ENCODE measurements at places on chromosomes 4 and X.

DNA sequence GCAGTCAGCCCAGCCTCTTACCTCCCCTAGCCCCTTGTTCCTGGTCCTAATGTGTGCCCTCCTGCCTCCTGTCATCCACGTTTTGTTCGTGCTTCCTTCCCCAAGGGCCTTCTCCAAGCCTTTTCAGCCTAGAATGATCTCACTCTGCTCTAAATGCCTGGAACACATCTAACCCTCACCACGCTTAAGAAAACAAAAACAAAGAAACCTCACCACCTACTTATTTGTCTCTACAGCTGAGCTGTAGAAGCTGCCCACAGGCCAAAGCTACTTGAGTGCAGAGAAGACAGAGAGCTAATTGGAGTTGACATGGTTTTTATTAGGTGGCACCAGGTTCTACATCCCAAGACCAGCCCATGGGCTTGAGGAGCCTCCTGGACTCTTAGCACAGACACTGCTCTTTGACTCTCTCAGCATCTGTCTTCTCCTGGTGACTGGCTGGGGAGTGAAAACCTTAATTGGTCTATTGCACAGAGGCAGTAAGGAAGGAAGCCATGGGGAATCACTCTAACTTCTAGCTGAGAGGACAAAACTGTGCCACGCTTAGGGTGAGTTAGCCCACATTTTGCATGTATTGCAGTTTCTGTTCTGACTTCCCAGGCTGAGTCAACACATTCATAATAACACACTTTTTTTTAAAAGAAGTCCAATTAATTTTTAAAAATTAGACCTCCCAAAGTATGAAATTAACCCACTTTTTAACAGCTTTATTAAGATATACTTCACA lies 52.3 kb upstream of the PDK3 start:
- no peak for DNase-seq

DNA sequence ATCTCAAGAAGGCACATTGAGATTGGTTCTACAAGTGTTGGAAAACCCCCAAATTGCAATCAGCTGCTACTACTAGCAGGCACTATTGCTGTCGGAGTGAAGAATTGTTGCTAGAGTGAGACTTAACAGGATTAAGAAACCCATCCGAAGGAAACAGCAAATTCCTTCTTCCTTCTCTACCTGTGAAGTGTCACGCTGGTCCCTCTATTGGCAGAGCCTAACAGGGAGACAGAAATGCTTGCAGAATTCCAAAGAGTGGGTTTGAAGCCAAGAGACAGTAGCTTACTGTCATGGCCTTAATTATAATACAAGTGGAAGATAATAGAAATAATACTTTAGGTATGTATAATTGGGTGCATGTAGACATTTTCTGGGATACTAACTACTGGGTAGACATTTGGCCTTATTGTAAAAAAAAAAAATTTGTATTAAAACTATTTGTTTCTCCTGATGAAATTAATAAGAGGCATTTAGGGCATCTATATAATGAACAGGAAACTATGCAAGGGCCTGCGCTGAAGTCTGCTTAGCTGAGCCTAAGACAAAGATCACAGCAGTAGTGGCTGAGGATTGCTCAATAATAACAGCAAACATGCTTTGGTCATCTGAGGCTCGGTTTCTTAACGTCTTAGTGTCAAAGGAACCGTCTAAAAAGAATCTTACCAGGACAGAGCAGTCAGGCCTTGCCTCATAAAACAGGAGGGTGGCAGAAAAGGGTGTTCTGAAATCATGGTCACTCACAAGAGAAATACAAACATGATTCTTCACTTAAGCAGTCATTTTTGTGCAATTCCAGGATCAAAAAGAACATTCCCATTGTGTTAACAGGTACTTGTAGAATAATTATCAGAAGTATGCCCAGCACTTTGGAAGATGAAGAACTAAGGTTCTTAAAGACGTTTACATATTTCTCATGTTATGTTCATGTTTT lies 40.8 kb downstream of the FAM241A start:
- DNase-seq, result no peak

DNA sequence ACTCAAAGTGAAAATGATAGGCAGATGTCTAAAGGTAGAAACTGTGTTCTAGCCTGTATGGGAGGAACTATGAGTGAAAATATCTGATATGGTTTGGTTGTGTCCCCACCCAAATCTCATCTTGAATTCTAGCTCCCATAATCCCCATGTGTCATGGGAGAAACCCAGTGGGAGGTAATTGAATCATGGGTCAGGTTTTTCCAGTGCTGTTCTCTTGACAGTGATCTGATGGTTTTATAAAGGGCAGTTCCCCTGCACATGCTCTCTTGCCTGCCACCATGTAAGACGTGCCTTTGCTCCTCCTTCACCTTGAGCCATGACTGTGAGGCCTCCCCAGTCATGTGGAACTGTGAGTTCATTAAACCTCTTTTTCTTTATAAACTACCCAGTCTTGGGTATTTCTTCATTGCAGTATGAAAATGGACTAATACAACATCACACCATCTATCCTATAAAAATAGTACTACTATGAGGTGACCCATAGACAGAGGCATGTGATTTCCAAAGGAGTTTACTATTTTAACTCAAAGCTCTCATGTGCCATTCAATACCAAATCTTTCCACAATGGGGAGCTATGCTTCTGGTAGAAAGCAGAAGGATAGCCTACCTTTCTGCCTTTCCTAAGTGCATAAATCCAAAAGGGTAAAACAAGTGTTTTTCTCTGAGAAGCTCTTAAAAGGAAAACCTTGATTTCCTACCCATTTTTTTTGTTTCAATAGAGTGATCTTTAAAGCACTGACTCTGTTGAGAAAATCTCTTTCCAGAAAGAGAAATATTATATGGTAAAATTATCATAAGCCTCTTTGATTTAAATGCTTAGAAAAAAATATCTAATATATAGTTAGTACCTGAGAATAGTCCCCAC lies 38.8 kb downstream of the SEC31A start:
- DNase-seq, result no peak

DNA sequence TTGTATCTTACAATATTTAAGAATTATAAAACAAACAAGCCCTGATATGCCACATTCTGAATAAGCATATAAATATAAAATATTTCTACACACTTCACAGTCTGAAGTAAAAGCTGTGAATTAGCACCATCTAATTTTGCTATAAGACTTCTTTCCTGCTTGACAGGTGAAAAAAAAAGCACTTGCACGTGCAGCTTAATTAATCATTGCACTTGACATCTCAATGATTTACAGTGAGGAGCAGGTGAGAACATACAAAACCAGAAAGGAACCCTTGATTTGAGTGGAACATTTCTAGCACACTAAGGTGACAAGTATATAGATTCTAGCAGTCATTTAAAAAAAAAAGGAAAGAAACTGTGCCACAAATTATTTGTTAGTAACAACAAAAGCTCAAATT lies 47.9 kb downstream of the CHIC2 start:
- no peak for DNase-seq

DNA sequence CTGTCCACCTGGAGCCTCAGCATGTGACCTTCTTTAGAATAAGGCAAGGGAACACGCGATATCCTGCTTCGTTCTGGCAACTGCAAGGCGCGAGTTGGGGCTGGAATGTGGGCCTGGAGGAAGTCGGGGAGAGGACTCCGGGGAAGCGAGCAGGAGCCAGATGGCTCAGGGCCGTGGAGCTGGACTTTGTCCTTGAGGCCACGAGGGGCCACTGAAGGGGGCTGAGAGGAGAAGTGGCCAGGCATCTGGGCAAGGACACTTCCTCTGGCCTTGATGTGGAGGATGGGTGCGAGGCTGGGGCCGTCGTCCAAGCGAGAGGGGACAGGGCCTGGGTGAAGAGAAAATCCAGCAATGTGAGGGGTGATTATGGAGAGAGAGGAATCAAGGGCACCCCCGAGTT lies 12.2 kb upstream of the DUSP9 start:
- no peak for DNase-seq

DNA sequence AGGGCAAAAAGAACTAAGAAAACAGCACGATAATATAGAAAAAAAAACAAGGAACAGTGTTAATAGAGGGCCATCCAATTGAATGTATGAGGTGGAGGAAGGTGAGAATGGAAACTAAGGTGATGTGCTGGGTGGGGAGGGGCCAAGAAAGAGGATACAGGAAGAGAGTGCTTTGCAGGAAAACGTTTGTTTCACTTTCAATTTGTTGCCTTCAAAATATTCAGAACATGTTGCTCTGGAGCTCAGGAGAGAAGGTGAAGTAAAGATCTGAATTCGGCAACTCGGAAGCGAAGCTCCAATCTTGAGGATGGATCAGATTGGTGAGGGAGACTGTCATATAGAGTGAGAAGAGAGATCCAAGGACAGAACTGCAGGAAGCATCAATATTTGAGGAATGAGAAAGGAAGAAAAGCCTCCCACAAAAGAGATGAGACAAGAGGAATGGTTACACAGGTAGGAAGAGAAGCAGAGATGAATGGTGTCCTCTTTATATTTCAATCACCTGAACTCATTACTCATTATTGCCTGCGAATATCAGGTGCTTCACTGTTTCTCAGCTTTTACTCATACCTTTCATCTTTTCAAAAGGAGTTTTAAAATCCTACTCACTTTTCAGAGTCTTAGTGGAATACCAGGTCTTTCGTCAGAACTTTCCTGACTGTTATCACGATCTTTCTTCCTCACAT lies 14.7 kb upstream of the SEC24D start:
- no peak for DNase-seq

- DNase-seq, result no peak
These were observed 85.9 kb downstream of the FIP1L1 start for GRCh38 chr4:53463340-53463739.

GRCh38 chr4:76420188-76420761 lies 666 bp downstream of the CCDC158 start:
- DNase-seq, result no peak

GRCh38 chr4:30720661-30721184 lies 554 bp downstream of the PCDH7 start:
- no peak for DNase-seq

DNA sequence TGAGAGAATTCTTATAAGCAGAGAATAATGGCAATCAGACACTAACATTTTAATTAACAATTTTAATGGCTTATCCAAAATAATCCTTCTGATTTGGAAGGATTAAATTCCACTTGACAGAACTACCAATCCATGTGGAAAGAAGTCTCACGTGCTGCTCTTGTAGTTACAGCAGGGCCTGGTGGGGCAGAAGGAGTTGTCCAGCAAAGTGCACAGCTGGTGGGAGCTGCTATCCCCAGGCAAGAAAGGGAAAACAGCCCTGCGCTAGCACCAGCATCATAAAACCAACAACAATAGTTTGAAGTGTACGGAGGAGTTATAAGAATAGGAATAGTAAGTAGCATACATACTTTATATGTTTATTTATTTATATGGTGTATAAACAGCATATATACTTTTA lies 127.4 kb upstream of the TRIM2 start:
- no peak for DNase-seq

GRCh38 chr4:20456407-20456806 lies 204.7 kb downstream of the SLIT2 start:
- no peak for DNase-seq

DNA sequence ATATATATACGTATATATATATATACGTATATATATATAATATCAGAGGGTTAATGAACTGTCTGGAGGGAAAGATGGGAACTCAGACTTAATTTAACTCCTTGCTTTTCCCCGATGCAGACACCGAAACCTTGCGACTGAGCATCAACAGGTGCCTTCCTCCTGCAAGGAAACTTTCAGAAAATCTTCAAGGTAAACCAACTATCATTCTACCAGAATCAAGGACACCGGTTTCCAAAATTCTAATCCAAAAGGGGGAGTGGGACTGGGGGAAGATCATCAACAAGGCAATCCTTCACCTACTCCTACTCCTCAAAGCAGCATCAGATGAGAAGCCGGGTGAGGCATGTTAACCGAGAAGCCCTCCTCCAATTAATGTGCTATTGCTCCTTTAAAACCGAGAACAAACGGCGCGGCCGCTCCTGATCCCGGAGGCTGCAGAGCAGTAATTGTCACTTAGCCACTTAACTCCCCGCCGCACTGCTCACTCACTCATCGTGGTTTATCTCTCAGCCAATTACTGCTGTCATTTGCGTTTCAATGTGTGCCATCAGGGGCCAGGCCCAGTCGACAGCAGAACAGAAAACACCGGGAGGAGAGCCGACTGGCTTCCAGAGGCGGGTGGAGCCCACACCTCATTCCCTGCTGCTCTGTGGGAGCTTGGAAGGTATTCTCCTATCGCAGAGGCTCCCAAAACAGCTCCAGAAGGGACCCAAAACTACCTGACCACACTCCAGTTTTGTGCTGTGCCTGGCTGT lies 61.7 kb downstream of the MAML3 start:
- DNase-seq, result no peak

DNA sequence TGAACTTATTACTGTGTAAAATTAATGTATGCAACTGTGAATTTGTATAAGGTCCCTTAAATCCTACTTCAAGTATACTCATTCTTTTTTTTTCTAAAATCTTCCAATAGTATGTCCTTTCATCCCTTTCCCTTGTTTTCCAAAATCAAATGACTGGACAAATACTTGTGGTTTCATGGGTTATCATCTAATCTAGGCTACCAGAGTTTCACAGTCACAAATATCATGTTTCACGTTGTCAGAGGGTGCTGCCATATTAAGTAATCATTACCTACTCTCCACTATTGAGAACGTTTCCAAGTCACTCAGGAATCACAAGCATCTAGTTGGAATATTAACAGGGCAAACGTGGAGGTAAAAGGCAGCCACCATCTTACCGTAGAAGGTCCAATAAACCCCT lies 1235.0 kb upstream of the TENM3 start:
- no peak for DNase-seq

DNA sequence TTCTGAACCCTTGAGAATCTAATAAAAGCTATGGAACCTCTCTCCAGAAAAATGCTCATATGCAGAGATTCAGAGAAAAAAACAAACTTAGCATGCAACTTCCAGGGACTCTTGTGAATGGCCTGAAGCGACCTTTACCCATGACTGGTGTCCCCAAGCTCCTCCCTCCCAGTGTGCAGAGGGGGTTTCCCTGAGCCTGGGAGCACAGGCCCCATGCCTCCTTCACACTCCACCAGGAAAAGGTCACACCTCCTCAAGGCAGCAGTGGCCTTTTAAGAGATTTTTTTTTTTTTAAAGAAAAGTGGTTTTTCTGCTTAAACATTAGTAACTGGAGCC lies 13.3 kb upstream of the UBA6 start:
- DNase-seq, result no peak

DNA sequence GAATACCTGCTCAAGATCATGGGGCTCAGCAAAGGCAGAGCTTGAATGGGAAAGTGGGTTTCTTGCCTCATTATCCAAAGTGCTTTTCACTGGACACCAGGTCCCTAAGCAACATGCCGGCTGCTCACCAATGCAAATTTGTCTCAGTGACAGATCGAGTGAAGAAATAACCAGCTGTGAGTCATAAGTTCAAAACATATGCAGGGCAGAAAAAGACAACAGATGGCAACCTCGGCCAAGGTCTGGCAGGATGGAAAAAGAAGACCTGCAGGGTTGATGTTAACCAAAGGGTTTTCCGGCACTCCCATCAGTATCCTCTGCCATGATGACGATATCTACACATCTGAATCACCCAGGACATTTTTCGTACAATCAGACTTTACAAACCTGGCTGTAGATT lies 124.1 kb downstream of the AFAP1 start:
- no peak for DNase-seq

Measured in stimulated activated CD8-positive, alpha-beta memory T cell treated with anti-CD3 and anti-CD28 coated beads, Interleukin-4, amount 100 ng/mL, for 4 hours (primary cell).